ENCODE measurements at places on chromosomes 11 and 22. TPM values are rescaled to one million over a fixed set of nuclear protein-coding genes. Genes with fewer than 3 reads are reported as not detected.

The BRSK2 gene
- 1.5 TPM for total RNA-seq

The CCDC15 gene
- total RNA-seq = 2.3 TPM

The FAT3 gene
- total RNA-seq = 0.03 TPM

The MYBPC3 gene
- not detected for total RNA-seq
